Thymus (tissue), 14 donors: ENCODE measurements at places on chromosomes 2 and 18.

DNA sequence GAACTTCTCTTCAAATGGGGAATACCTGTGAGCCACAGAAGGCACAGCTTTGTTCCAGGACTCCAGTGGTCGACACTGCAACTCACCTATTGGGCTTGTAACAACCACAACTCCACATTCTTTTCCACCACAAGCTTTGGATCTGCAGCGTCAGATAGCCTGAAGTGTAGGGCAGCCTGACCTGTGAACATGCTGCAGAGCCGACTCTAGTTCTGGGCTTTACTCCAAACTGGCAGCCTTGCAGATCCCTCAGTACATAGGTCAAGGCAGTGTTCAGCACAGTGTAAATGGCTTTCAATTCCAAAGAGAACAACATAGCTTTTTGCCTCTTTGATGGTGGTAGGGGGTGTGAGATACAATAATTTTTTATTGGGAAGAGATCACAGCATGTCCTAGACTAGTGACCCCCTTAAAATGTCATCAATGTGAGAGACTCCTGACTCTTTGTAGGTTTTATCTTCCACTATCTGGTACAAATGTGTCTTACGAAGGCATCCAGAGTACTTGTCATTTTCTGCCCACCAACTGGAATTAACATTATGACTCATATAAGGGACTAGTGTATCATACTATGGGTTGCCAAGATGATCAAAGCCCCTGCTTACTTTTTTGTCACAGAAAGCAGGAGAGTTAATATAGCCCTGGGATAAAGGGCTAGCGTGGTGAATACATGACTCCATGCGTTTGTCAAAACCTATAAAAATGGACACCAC lies 149.8 kb downstream of the COPS8 start:
- no peak overlapping the region for H3K4me3 ChIP-seq
- H3K4me1 ChIP-seq = no peaks in the 10 kb centered on the region
- no peaks in the 10 kb centered on the region for H3K27me3 ChIP-seq
- no peak overlapping the region for H3K27ac ChIP-seq

DNA sequence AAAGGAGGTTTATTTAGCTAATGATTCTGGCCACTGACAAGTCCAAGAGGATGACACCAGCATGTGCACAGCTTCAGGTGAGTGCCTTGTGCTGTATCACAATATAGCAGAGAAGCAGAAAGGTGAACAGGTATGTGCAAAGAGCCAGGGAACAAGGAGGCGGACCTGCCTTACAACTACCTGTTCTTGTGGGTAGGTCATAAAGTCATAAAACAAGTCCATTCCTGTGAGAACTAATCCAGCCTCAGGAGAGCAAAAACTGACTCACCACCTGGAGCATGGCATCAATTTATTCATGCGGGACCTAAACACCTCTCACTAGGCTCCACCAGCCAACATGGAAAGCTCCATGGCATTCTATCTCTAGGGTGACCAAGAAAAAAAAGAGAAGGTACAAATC lies 234.2 kb downstream of the ASXL3 start:
- no peaks in the 10 kb centered on the region for H3K36me3 ChIP-seq
- H3K27me3 ChIP-seq = no peaks in the 10 kb centered on the region
- no peak for DNase-seq
- no peaks in the 10 kb centered on the region for H3K4me1 ChIP-seq
- H3K4me3 ChIP-seq = no peak overlapping the region

DNA sequence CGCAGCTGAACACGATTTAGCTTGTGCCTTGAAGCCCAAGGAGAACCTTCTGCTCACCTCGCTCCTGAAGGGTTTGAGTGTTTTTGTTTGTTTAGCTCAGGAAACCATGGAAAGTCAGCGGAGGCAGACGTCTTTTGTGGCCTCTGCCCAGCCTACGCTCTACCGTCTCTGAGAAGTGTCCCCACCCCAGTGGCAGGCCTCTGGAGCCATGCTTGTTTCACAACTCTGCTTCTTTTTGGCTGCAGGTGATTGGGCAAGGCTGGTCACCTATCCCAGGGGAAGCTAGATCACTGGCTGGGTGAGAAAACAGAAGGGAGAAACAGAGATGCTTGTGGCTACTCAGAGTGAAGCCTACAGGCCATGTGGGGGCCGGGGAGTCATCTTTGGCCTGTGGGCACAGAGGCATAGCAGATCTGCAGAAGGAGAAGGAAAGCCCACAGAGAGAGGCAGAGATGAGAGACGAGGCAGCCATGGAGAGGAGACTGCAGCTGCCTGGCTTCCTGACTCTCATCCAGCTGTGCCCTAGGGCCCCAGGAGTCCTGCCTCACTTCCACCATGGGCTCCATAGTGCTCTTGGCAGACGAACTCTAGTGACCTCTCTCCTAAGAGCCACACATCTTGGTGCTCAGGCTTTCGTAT lies 50.1 kb downstream of the CIB4 start:
- no peak for DNase-seq
- no peaks in the 10 kb centered on the region for H3K4me1 ChIP-seq
- peaks cover 15% of the 10 kb centered on the region for H3K27me3 ChIP-seq
- H3K36me3 ChIP-seq = no peaks in the 10 kb centered on the region
- H3K27ac ChIP-seq = no peak overlapping the region
- H3K4me3 ChIP-seq = no peak overlapping the region

- H3K27ac ChIP-seq = no peak overlapping the region
- no peaks in the 10 kb centered on the region for H3K36me3 ChIP-seq
- no peaks in the 10 kb centered on the region for H3K27me3 ChIP-seq
- no peak overlapping the region for H3K4me3 ChIP-seq
These were observed 7.8 kb upstream of the NT5DC4 start for GRCh38 chr2:112712903-112713584.

DNA sequence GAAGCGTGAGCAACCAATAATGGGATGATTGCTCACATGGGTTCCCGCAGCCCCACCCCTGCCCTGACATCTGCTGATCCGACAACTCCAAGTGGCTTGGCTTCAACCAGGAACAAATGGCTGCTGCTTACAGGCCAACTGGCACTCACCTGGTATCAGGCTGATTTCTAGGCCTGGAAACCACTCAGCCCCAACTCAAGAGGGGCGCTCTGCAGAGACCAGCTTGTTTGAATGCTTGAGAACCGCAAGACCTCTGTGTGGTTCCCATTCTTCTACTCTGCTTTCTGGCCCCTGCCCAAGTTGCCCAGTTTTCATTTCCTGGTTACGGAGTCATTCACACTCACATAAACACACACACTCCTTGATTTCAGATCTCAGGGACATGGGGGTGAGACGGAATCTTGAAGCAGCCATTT lies 52.0 kb downstream of the TNP1 start:
- no peaks in the 10 kb centered on the region for H3K4me1 ChIP-seq
- H3K27ac ChIP-seq = no peak overlapping the region
- no peaks in the 10 kb centered on the region for H3K36me3 ChIP-seq
- H3K4me3 ChIP-seq = no peak overlapping the region

GRCh38 chr18:34121200-34121721 lies 103.5 kb downstream of the NOL4 start:
- no peak overlapping the region for H3K27ac ChIP-seq
- H3K27me3 ChIP-seq = no peaks in the 10 kb centered on the region
- no peaks in the 10 kb centered on the region for H3K4me1 ChIP-seq
- no peaks in the 10 kb centered on the region for H3K36me3 ChIP-seq
- DNase-seq = no peak

GRCh38 chr2:63127594-63127993 lies 77.0 kb downstream of the OTX1 start:
- H3K27ac ChIP-seq = no peak overlapping the region
- H3K4me3 ChIP-seq = no peak overlapping the region
- no peak for DNase-seq
- H3K36me3 ChIP-seq = no peaks in the 10 kb centered on the region
- no peaks in the 10 kb centered on the region for H3K4me1 ChIP-seq

DNA sequence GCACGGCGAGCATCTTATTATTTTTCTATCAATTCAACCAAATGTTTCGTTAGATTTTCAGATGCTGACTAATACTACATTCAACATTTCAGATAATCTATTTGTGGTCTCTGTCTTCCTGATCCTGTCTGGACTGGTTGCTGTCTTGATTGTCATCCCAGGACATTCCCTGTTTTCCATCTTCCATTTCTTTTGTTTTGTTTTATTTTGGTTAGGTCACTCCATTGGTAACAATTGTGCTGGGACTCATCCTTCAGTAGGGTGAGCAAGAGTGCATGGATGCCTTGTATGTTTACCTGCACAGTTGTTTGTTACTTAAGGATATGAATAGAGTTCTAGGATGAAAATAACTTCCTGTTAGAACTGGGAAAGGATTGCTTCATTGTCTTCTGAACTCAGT lies 55.9 kb upstream of the ACYP2 start:
- DNase-seq = no peak
- H3K36me3 ChIP-seq = no peaks in the 10 kb centered on the region
- H3K27me3 ChIP-seq = no peaks in the 10 kb centered on the region
- H3K4me3 ChIP-seq = no peak overlapping the region
- H3K27ac ChIP-seq = no peak overlapping the region

GRCh38 chr2:224934526-224935188 lies 107.6 kb downstream of the DOCK10 start:
- DNase-seq = no peak
- peaks cover 4% of the 10 kb centered on the region for H3K36me3 ChIP-seq
- H3K4me1 ChIP-seq = peaks cover 12% of the 10 kb centered on the region
- H3K27me3 ChIP-seq = no peaks in the 10 kb centered on the region

- peaks cover 58% of the 10 kb centered on the region for H3K27me3 ChIP-seq
- H3K27ac ChIP-seq = no peak within 1 kb of the TSS
- H3K4me3 ChIP-seq = peak within 1 kb of the TSS; percentile 28
- H3K36me3 ChIP-seq = no peaks in the 10 kb centered on the region
These were observed at the start of gene TMEM163 for GRCh38 chr2:134718817-134719814. TSS of gene TMEM163 (minus strand) at chr2:134719000.

DNA sequence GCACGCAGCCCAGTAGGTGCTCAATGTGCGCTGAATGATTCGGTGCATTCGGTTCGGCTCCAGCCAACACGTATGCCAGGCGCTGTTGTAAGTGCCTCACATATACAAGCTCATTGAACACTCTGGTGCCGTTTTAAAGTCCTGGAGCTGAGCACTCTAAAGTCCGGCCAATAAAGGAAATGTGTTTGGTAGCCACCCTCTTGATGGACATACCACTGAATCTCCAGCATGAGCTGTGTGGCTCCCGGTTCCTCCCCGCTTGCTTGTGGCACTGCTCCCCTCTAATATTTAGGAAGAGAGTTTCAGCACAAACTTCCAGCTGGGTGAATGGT lies 112.1 kb downstream of the MCFD2 start:
- no peak for DNase-seq
- H3K4me1 ChIP-seq = no peaks in the 10 kb centered on the region
- no peaks in the 10 kb centered on the region for H3K36me3 ChIP-seq
- H3K27ac ChIP-seq = no peak overlapping the region

- no peaks in the 10 kb centered on the region for H3K36me3 ChIP-seq
- no peaks in the 10 kb centered on the region for H3K27me3 ChIP-seq
- H3K4me1 ChIP-seq = no peaks in the 10 kb centered on the region
- no peak overlapping the region for H3K27ac ChIP-seq
- H3K4me3 ChIP-seq = no peak overlapping the region
These were observed 76.5 kb downstream of the RAD51AP2 start for GRCh38 chr2:17441790-17442189.

DNA sequence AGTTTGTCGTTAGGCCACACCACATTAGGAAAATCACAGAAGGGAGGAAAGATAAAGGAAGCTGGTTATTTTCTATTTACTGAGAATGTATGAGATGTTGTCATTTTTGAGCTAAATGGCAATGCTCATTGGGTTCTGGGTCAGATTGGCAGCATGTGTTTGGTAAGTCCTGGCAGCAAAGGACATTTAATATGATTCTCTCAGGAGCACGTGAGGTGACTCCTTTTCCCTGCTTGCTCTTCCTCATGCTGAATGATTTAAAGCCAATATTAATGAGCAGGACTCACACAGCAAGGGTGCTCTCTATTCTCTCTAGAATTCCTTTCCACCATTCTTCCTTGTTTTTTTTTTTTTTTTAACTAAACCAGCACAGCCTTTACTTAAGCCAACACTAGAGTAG lies 298.2 kb downstream of the XIRP2 start:
- no peaks in the 10 kb centered on the region for H3K4me1 ChIP-seq
- H3K36me3 ChIP-seq = no peaks in the 10 kb centered on the region
- H3K27me3 ChIP-seq = no peaks in the 10 kb centered on the region
- no peak overlapping the region for H3K4me3 ChIP-seq

DNA sequence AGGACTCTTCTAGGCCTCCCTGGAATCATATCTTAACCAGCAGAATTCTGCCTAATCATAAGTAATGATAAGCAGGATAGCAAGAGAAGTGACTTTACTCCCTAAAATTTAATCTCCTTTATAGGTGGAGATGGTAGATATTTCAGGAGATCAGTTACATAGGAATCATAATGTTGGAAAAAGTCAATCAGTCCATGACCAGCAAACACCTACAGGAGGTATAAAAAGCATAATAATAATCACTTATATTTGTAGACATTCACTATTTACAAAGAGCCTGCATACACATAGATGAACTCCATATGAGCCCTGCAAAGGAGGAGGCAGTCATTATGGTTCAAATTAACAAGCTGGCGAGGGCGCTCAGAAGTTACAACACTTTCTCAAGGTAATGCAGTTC lies 2.5 kb downstream of the GALNT5 start:
- H3K4me1 ChIP-seq = no peaks in the 10 kb centered on the region
- H3K4me3 ChIP-seq = no peak overlapping the region
- no peak for DNase-seq
- no peak overlapping the region for H3K27ac ChIP-seq

DNA sequence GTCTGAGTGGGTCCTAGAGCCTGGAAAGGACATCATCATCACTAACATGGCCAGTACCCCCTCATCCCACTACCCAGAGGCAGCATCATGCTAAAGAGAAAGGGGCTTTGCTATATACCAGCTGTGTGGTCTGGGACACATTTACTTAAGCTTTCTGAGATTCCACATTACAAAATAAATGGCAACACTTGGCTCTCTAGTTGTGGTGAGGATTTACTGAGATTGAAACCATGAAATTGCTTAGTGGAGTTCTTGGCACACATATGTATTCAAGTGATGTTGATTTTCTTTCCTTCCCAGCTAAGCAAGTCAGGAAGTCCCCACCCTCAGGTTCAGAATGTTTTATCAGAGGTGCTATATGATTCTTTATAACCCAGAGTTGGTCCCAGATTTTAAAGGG lies 362.0 kb downstream of the CLIP4 start:
- no peaks in the 10 kb centered on the region for H3K36me3 ChIP-seq
- no peak for DNase-seq
- H3K4me3 ChIP-seq = no peak overlapping the region
- H3K27me3 ChIP-seq = no peaks in the 10 kb centered on the region

DNA sequence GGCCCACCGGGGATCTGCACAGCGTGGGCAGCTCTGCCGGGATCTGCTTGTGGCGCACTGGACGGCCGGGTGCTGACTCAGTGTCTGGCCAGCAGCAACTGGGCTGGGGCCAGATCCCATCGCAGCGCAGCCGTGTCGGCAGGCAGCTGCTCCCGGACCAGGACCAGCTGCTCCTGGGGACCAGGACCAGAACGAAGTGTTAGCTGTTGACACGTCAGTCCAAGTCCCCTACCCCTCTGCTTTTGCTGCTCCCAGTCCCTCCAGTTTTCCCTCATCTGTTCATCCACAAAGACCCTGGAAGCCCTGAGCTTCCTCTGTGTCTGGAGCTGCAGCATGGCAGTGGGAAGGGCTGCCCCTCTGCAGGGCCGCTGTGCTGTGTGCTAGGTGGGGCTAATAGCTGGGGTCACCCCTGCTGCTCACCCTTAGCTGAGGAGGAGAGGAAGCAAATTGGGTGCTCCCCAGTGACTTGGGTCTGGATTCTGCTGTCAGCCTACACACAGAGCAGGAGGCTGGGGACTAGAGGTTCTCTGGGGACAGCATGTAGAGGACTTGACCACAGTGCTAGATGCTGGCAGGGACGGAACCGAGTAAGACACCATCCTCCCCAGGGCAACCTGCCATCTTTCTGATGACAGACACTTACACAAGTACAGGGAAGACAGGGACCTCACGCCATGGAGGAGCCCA lies 16.9 kb upstream of the KIF1A start:
- H3K36me3 ChIP-seq = no peaks in the 10 kb centered on the region
- no peak for DNase-seq
- no peak overlapping the region for H3K4me3 ChIP-seq
- H3K27me3 ChIP-seq = peaks cover under 1% of the 10 kb centered on the region
- H3K27ac ChIP-seq = no peak overlapping the region
- H3K4me1 ChIP-seq = peaks cover 5% of the 10 kb centered on the region
